ENCODE measurements at places on chromosomes 4 and X.

DNA sequence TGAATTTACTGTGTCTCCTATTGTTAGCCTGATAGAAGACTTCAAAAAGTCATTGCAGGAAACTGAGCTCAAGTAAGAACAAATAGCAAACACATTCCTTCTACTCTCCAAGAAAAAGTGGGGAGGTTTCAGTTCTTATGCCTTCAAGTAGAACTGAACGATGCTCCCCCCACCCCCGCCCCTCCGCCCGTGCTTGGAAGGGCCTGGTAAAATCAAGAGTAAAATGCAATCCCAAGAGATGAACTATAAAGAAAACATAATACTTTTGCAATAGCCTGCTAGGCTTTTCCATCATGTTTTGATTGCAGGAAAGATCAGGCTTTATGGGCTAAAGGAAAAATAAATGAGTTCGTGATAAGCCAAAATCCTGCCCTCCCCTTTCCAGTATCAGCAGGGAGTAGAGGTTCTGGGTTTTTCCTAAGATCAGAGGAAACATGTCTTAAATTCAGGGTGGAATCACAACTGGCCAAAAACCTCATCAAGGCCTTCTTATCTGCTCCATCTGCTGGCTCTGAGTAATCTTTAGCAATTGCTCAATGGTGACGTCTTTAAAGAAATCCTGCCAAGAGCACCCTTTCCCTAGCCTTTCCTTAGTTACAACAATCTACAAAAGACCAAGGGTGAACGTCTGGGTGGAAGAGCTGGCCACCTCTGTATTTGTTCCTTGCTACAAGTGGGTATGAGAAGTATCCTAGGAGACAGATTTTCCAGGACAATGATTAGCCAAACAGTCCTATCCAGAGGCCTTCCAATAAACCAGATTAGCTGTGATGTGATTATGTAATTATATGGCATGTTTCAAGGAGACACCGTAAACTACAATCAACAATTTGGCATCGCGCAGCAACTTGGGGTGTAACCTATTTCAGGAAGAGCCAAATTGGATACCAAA, 66.3 kb upstream of the FAM9C start:
- no peak for DNase-seq

- DNase-seq = no peak
These were observed 13.6 kb downstream of the TLR6 start for GRCh38 chr4:38842994-38843393.

DNA sequence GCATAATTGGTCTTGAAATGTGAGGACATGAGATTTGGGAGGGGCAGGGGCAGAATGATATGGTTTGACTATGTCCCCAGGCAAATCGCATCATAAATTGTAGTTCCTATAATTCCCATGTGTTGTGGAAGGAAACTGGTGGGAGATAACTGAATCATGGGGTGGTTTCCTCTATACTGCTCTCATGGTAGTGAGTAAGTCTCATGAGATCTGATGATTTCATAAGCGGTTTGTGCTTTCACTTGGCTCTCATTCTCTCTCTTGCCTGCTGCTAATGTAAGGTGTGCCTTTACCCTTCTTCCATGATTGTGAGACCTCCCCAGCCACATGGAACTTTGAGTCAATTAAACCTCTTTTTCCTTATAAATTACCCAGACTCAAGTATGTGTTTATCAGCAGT, 2595.9 kb downstream of the PCDH7 start:
- no peak for DNase-seq

DNA sequence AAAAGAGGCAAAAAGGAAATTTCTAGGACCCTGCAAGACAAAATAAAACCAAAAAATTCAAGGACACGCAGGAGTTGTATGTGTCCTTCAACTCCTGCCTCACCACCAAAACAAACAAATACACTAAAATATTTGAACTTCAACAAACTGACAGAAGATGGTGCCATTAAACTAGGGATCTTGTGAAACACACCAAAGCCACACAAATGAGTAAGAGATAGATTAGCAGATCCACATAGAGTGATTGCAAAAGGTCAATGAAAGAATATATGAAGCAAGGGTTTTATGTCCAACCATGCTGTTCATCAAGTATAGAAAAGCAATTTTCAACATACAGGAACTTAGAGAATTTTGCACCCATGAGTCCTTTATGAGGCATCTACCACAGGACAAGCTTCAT, 40.1 kb upstream of the SCML1 start:
- no peak for DNase-seq

DNA sequence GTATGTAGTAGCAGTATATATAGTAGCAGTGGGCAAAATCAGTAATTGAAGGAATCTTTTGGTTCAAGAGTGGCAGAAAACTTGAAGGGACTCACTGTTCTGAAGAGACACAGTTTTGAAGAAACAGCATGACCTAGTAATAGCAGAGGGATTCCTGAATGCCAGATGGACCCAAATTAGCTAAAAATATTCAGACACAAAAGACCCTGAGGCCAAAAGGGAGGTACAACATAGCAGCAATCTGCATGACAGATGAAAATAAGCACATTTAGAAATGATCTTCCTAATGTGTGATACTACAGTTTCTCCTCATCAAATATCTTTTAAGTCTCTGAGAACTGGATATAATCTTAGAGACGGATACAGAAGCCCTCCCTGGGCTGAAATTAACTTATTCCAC, 536.6 kb downstream of the PPARGC1A start:
- DNase-seq = no peak

DNA sequence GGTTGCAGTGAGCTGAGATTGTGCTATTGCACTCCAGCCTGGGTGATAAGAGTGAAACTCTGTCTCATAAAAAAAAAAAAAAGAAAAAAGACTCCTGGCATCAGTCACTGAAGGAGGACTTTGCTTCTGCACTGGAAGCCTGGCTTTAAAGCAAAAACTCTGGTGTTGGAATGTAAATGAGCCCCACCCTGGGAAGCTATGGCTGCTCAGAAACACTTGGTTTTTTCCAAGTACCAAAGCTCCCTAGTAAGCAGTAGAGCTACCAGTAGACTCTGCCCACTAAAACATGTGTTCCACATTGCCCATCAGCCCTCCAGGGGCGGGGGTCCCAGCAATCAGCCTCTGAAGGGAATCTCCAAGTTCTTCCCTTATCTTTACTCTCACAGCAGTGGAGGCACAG, 154.4 kb downstream of the SHROOM3 start:
- no peak for DNase-seq

DNA sequence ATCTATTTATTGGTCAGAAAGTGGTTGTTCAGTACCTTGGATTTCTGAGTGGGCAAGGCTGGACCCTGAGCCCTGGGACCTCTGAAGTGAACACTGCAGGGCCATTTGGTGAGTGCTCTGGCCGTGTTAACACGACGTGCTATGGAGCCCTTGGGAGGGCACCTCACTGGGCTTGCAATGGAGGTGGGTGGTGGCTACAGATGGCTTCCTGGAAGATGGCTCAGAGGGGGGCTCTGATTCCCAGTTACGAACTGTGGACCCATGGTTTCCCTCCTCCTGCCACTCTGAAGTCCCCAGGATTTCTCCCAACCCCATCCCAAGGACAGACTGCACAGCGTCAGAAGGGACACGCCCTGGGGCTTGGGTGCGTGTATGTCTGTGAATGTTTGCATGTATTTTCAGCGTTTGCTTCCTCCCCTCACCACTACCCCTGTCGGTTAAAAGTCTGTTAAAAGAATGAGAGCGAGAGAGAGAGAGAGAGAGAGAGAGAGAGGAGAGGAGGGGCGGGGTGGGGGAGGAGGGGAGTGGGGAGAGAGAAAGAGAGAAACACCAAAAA, 3.7 kb upstream of the RHOH start:
- DNase-seq = no peak

DNA sequence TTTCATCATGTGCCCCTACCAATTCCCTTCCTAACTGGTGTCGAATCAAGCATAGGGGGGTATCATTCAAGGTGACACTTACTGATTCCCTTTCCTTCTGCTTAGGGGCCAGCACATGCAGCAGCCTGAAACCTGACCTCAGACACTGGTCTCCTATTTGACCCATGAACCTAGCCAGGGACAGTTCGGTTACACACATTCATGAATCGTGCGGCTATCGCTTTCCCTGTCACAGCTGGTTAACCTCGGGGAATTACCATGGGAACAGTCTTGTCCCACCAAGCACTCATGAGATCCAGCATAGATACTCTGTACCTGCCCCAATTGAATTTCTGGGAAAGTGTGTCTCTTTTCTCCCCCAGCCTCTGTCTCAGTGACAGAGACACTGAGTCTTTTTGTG, 140.4 kb downstream of the ZNF674 start:
- DNase-seq = no peak

DNA sequence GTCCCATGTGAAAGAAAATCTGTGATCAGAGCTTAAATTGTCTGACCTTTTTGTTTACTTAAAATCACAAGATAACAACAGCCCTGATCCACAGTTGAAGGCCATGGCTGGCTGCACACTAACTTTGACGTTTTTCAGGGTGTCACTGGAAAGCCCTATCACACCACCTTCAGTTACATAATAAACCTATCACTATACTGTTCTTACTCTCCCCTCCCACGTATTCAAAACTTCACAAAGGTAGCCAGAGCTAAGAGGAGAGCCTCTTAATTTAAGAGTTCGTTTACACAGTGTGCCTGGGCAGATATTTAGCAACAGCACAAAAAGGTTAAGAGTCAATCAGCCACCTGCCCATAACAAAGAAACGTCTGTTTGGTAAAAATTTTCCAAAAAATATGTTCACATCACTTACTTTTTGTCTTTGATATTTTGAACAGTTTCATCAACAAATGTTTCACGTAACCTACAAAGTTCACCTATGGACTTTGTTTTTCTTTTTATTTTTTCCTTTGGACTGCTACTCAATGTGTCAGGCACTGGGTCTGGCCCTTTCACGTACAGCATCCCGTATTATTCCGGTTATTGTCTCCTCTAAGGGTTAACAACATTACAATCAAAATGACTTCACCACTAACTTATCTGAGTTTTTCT, 25.0 kb downstream of the RFC1 start:
- DNase-seq = no peak

GRCh38 chr4:94375364-94375763, 32.7 kb upstream of the HPGDS start:
- DNase-seq = no peak

- no peak for DNase-seq
These were observed 39.1 kb downstream of the HAND2 start for GRCh38 chr4:173490817-173491528.

GRCh38 chr4:83250687-83251446, 33.7 kb downstream of the COQ2 start:
- DNase-seq = no peak

- no peak for DNase-seq
These were observed 45.1 kb downstream of the SPATA4 start for GRCh38 chr4:176150356-176150682.

GRCh38 chr4:39365830-39366771, at the start of gene RFC1:
Gene RFC1, minus strand, starts transcription at chr4:39366362. Its CDS starts 121 bp downstream, at chr4:39366241.
- peak; percentile 84 for DNase-seq

DNA sequence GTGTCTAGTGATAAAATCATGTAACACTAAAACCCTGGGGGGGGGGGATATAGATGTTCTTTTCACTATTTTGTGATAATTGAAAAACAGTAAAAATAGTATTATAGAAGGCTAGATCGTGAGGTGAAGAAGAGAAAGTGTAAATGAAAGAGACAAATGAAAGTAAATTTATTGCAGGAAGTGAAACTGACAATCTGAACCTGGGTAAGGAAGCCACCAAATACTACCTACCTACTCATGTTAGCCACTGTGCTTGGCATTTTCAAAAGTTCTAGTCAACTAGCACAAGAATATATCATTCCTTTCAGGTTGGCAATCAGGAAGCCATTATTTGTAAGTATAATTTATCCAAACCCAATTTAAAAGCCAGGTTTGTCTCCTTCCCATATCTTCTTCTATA, 1366.1 kb downstream of the FAM133A start:
- DNase-seq = no peak

DNA sequence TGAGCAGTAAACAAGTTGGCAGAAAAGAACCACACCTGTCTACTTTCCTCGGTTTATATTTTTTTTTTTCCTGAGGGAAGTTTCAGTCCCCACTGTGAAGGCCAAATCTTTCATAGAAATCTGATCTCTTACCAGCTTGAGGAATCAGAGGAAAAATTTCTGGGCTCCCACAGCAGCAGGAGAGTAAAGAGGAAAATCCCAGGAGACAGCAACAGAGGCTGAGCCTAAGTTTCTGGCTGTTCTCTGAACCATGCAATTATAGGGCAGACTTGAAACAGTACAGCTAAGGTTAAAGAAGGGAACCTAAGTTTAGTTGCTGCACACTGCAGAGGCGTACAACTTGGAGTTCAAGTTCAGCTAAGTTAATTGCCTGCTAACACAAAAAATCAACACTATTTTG, 1090.9 kb upstream of the INTU start:
- no peak for DNase-seq

- DNase-seq = no peak
These were observed 67.6 kb upstream of the SLC7A3 start for GRCh38 chrX:70998411-70999027.

DNA sequence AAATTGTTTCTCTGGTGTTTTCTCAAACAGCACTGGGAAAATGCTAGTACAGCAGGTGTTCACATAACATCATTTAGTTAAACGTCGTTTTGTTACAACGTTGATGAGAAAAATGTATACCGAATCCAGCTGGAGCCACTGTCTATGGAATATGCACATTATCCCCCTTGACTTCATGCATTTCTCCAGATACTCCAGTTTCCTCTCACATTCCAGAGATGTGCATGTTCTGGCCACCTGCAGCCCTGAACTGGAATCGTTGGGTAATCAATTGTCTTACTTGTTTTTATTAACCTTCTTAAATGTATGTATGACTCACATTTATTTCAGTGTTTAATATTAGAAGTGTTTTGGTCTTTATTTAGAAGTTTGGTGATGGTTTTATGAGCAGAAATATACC, 18.4 kb upstream of the ODAM start:
- no peak for DNase-seq

GRCh38 chr4:144734522-144734921, 88.6 kb downstream of the HHIP start:
- DNase-seq = no peak

- no peak for DNase-seq
These were observed 18.0 kb downstream of the FAM9A start for GRCh38 chrX:8783097-8783713.

DNA sequence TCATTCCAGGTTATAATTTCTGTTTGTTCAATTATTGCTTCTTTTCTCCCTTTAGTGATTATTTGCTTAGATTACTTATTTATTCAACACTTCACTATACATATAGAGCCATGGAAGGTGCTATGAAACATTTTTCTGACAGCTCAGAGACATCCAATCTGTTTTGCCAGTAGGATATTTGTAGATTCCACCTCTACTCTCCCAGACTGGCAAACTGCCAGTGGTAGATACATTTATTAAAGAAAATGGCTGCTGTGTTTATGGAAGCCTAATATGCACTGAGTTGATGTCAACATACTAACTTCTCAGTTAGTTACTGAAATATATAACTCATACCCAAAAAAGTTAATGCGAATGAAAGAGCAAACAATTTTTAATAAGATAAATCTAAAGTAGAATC, 348.6 kb downstream of the TRAM1L1 start:
- no peak for DNase-seq

GRCh38 chrX:68831405-68832100, 2.7 kb downstream of the EFNB1 start:
- no peak for DNase-seq

DNA sequence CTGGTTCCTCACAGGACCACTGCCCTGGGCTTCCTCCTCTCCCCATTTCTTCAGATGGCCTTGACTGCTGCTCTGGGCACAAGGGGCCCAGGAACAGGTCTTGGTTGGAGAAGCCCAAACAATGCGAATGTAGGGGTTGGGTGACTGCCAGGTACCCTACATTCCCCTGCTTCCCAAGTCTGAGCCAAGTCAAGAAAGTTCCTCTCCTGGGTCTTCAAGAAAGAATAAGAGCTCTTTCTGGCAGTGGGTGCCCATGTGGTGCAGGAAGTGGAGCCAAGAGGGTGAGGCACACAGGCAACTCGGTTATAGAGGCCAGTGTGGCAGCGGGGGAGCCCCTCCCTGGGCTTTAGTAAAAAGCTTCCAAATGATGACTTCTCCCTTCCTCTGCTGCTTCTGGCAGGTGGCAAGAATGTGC, 2.7 kb downstream of the SLC34A2 start:
- DNase-seq = no peak
